ENCODE measurements at places on chromosomes 13 and 19.

DNA sequence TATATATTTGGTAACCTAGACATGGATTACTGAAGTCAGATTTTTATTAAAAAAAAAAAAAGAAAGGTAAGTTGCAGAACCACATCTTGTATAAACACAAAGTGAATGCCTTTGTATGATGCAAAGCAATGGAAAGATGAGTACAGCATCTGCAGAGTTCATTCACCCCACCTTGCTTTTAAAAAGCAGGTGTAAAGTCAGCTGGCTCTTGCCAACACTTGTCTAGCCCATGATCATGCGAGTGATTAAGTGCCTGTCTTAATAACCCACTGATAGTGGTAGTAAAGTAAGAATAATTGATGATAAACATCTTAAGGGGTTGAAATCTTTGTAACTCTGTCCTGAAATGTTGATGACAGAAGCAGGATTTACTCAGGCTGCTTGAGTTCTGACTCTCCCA lies 710.4 kb downstream of the EFNB2 start:
- DNase-seq, result no peak

DNA sequence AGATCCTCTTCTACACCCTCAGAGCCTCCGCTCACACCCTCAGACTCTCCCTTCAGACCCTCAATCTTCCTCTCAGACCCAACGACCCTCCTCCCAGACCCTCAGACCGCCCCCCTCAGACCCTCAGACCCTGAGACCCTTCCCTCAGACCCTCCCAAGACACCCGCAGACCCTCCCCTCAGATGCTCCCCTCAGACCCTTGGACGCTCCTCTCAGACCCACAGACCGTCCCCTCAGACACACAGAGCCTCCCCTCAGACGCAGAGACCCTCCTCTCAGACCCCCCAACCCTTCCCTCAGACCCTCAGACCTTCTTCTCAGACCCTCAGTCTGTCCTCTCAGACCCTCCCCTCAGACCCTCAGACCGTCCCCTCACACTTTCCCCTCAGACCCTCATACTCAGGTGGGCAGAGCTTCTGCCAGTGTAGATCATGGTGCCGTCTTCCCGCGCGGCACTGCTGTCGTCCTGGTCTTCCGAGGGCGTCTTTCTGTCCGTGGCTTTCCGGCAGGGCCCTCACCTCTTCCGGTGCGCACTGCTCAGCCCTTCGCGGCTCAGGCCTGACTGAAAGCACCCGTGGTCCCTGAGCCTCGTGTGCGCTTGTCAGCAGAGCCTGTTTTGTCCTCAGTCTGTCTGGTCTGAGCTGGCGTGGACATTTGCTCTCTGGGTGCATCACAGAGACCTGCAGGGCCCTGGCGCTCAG lies 18.9 kb upstream of the TFDP1 start:
- DNase-seq, result no peak

- no peak for DNase-seq
Observed at GRCh38 chr13:60242043-60242595, 78.4 kb upstream of the DIAPH3 start.

DNA sequence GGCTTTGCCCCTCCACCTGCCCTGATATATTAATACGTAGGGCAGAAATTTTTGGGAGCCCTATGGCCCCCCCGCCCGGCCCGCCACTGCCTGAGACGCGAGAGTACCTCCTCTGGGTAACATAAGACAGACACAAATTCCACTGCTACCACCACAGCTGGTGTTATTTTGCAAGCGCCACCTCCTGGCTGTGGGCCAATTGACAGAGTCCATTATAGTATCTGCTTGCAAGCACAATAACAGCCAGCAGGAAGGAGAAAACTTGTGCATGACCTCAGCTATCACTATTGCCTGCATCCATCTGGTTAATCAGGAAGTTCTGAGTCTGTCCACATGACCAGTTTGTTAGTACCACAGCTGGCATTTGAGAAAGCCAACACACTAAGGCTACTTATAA lies 25.3 kb upstream of the OR10H2 start:
- DNase-seq, result peak; percentile 0

GRCh38 chr13:110925023-110925612 lies 10.2 kb upstream of the ANKRD10 start:
- no peak for DNase-seq

GRCh38 chr13:48317511-48318376 lies 14.2 kb downstream of the RB1 start:
- no peak for DNase-seq

DNA sequence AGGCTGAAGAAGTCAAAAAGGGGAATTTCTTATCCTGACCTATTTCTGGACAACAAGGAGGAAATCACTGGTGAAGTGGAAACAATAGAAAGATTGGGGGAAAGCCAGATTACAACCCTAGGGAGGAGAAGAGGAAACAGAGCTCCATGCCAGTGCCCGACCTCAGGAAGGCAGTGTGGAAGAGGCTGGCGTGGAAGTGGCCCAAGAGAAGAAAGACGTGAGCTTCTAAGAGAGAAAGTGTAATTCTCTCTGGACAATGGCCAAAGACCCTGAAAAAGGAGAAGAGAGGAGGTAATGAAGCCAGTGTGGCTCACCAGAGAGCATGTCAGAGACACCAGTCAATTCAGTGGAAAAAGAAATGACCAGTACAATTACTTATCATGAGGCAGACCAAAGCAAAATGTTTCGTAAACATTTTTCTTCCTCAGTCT lies 52.6 kb upstream of the URAD start:
- peak; percentile 4 for DNase-seq
